ENCODE measurements at places on chromosomes 11 and 22. TPM values are rescaled to one million over a fixed set of nuclear protein-coding genes. Genes with fewer than 3 reads are reported as not detected.

GRCh38 chr11:7591107-7591894, 77.5 kb downstream of the PPFIBP2 start:
- DNase-seq: no peak

- DNase-seq: no peak
Measured at GRCh38 chr11:127248476-127248875, 247.9 kb upstream of the KIRREL3 start.

PRG3 gene
- total RNA-seq: not detected

DNA sequence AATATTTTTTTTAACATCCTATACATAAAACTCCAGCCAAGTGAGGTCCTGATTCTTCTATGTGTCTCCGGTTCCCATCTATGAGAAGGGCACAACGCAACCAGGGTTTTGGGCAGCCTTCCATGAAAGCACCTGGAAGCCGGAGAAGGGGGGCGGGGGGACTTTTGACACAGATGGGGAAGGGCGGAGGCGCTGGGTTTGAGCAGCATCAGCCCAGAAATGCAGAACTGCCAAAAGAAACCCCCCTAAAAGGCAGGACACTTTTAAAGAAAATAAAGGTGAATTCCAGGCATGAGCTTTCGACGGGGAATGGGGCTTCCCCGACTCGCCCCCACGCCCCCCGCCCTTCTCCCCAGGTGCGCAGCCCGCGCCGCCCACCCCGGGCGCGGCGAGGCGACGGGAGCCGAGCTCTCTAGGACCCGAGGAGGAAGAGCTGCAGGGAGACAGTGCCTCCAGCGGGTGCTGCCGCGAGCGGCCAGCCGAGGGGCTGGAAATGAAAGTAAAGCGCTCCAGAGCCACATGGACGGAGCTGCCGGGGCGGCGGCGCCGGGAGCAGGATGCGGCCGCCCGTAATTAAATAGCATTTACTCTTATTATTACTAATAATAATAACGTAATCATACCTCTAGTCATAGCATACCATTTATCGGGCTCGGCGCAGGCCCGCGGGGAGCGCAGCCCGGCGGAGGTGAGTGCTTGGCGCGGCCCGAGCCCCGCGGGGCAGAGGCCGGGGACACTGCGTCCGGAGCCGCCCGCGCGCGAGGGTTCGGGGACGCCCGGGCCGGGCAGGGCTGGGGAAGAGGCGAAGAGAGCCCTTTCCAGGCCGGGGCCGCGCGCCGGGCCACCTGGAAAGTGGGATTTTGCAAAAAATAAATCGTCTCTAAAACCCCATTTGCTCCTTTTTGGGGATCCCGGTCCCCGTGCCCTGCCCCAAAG, at the start of gene ZC3H7B:
Gene ZC3H7B (plus strand): TSS at position 441 of the 936 bp plus-strand sequence. CDS start 19,136 bp downstream, outside the sequence.
- peak; percentile 24 for DNase-seq

DNA sequence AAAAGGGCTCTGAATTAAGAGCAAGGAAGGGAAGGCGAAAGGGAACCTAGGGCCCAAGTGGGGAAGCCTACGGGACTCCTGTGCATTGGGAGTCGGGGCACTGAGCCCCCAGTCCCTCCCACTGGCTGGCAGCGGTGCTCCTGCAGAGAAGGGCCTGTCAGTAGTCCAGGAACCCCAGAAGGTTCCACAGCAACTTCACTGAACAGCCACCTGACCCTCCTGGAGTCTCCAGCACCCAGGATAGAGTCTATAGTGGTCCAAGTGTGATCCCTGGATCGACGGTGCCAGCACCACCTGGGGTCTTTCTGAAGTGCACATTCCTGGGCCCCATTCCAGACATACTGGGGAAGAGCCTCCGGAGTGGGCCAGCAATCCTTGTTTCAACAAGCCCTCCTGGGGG, 100.0 kb upstream of the B3GAT1 start:
- peak; percentile 30 for DNase-seq

DNA sequence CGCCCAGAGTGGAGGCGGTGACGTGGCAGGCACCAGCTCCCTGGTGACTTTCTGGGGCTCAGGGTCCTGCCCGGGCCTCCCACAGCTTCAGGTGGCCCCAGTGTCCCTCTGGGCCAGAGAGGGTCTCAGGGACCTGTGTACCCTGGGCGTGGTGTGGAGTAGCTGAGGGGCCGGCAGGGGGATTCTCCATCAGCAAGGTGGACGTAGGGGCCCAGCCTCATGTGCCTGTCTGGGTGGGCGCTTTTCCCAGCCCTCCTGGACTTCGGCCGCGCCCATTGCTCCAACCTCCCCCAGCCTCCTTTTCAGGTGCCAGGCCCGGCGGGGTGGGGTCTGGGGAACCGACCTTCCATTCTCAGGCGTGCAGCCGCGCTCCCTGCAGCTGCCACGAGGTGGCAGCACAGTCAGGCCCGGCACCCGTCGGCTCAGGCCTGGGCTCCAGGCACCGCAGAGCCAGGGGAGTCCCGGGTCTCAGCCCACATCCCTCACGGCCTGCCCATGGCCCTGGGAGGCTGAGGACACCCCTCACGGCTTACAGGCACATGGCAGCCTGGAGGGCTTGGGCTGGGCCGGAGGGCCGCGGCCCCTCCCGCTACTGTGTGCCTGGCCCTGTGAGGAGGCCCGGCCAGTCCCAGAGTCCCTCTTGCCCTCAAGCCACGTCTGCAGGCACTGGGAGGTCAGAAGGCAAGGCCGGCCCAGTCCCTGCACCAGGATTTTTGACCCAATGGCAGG, 19.9 kb upstream of the MUC5B start:
- no peak for DNase-seq

GRCh38 chr11:133892126-133892525, 46.8 kb upstream of the SPATA19 start:
- DNase-seq: no peak

- DNase-seq: no peak
Measured at GRCh38 chr11:94477624-94478023, 16.0 kb downstream of the MRE11 start.

DNA sequence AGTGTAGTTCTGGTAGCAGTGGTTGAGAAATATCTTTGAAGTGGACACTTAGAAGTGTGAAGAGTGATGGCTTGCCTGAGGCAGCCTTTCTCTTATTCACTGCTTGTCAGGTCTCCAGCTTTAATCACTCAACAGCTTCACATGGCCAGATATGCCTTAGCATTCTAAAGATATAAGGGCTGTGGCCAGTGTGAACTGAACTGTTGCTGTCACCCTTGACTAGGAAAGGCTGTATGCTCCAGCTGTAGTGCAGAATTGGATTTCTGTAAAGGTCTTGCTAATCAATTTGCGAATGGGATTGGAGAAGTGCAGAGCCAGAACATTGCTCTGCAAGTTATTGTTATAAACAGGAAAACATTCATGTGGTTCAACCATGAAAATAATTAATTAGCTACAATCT, 266.7 kb downstream of the TMEM135 start:
- DNase-seq: no peak

DNA sequence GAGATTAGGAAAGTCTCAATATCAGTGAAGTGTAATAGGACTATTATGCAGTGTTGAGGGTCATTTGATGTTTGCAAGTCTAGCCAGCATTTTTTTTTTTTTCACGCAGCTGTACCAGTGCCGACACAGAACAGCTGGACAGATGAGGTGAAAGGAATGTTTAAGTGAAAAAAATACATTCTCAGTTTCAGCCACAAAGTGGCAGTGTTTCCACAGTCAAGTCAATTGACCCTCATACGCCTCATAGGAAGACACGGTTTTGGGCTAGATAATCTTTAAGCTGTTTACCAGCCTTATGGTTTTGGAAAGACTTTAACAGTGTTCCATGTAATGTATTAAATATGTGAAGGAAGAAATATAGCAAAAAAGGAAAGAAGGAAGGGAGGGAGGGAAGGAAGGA, 349.9 kb upstream of the ANO3 start:
- DNase-seq: no peak

GRCh38 chr11:97557399-97557798, 1167.6 kb downstream of the JRKL start:
- DNase-seq: no peak

- no peak for DNase-seq
Measured at GRCh38 chr11:59765068-59765735, 10.0 kb downstream of the STX3 start.

LRP4 gene
- 4.9 TPM for total RNA-seq

DNA sequence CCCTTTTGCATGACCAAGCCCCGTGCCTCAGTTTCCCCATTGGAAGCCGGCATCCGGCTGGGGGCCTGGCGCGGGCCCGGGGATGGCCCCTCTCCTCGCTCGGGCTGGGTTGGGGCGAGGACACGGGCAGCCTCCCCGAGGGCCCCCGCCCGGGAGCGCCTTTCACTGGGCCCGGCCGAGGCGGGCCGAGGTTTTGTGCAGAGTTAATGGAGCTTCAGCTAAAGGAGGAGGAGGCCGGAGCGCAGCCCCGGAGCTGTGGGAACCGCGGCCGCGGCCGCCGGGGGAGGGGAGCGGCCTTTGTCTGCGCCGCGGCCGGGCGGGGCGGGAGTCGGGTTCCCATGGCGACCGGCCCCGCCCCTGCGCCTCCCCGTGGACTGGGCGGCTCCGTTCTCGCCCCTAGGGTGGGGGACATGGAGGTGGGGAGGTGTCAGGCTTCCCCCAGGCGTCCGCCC, 1.4 kb upstream of the MAPK11 start:
- DNase-seq: no peak

DNA sequence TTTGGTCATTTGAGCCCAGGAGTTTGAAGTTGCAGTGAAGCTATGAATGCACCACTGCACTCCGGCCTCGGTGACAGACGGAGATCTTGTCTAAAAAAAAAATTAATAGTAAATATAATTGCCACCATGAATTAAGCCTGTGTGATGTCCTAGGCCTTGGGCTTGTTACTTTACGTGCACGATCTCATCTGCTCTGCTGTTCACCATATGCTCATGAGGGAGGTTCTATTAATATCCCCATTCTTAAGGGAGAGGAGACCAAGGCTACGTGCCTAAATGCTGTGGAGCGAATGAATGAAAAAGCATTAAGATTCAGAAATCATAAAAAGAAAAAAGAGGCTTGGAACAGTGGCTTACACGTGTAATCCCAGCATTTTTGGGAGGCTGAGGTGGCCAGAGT, 2.6 kb upstream of the ATG2A start:
- no peak for DNase-seq

DNA sequence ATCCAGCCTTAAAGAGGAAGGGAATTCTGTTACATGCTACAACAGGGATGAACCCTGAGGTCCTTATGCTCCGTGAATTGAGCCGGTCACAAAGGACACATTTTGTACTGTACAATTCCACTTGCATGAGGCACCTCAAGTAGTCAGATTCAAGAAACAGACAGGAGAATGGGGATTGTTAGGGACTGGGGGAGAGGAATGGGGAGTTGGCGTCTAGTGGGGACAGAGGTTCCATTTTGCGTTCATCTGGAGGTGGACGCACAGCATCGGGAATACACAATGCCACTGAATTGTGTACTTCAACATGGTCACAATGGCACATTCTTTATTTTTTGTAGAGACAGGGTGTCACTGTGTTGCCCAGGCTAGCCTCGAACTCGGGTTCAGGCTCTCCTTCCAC, 14.1 kb downstream of the TBX1 start:
- no peak for DNase-seq

- DNase-seq: no peak
Measured at GRCh38 chr22:47657224-47657623, 894.8 kb downstream of the TBC1D22A start.

DNA sequence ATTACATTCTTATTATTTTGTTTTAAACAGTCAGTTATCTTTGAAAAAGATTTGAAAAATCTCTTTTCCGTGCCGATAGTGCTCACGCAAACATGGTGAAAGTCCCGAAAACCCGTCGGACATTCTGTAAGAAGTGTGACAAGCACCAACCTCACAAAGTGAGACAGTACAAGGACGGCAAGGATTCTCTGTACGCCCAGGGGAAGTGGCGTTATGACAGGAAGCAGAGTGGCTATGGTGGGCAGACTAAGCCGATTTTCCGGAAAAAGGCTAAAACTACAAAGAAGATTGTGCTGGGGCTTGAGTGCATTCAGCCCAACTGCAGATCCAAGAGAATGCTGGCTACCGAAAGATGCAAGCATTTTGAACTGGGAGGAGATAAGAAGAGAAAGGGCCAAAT, 28.7 kb upstream of the CTSD start:
- no peak for DNase-seq

DNA sequence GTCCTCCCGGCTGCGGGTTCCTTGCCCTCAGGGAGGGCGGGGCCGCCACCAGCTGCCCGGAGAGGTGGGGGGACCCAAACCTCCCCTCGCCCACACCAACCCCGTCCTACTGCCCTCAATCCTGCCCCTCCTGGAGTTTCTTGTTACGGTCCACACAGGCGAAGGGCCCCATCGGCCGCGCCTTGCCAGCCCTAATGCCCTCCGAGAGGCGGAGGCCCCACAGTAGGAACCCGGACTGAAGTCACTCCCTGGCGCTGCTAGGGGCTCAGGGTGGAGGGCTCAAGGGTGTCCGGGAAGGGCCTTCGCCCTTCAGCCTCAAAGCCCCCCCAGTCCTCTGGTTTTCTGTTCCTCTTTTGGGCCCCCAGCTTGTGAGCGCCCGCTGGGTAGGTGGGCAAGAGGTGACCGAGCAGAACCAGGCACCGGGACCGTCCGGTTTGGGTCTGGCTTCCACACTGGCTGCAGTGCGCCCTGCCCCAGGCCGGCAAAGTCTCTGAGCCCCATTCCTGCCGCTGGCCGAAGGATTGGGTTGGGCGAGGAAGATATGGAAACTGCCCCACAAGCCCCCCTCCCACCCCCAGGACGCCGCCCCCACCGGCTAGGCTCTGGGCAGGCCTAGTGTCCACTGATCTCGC, 24.5 kb downstream of the DUSP8 start:
- DNase-seq: no peak

DNA sequence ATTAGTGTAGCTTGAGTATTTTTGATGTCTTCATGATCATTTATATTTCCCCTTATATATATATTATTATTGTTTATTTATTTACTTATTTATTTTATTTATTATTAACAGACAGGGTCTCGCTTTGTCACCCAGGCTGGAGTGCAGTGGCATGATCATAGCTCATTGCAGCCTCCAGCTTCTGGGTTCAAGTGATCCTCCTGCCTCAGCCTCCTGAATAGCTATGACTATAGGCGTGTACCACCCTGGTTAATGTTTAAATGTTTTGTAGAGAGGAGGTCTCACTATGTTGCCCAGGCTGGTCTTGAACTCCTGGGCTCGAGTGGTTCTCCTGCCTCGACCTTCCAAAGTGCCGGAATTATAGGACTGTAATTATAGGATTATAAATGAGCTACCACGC, 10.2 kb downstream of the ADM start:
- DNase-seq: no peak

DNA sequence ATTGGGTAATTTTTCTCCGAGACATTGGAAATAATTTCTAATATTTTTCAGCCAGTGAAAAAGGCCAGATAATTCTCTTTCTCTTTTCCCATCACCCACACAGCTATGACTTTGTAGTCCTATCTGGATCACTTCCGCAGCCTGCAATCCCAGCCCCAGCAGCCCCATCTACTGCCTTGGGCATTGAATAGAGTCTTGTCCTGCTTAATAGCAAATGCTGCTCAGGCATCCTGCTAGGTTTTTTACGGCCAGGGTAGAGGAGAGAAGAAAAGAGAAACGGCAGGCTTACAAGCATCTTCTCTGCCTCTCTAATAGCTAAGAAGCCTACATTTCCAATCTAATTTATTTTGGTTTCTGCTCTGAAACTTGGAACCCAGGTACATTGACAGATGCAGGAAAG, 154.3 kb upstream of the B3GAT1 start:
- no peak for DNase-seq

- no peak for DNase-seq
Measured at GRCh38 chr22:24697172-24697571, 77.3 kb downstream of the PIWIL3 start.

GRCh38 chr11:61948505-61948904, 1.6 kb upstream of the BEST1 start:
- no peak for DNase-seq

GRCh38 chr22:29481265-29482000, 1.4 kb downstream of the NEFH start:
- DNase-seq: no peak
